ENCODE measurements at places on chromosomes 4 and X.
A peak's percentile ranks its signal among the peaks of the same experiment; 100 is the strongest.

DNA sequence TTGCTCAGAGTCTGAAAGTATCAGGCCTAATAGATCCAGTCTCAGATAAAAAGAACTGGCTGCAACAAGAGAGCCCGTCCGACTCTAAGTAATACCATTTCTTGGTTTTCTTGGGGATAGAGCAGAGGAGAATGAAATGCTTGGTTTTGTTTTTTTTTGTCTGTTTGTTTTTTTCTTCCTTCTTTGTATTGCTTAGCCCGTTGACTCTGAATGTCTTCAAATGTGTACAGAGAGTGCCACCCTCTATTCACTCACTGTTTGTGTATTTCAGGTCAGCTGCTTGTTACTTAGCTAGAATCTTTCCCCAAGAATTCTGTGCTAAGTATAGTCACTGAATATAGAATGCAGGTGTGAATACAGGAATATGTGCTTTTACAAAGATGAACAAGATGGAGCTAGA lies 5.7 kb upstream of the TMEM156 start:
- DNase-seq = no peak

- no peak for DNase-seq
These were observed 32.6 kb upstream of the PHF8 start for GRCh38 chrX:54076903-54077302.

DNA sequence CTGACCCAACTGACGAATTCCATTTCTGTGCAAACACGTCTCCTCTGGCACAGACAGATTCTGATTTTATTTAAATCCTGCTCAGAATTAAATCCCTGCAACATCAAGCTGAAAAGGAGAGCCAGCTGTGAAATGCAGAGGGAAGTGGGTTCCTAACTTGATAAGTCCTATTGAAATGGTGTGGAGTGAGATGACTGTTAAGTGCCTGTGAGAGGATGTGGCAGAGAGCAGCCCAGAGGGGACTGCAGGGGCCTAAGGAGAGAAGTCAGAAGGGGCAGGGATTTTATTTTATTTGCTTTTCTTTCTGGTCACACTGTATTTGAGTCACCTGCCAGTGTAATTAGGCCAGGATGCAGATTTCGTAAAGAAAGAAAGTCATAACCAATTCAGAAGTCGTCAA lies 277.4 kb downstream of the NKX6-1 start:
- no peak for DNase-seq

DNA sequence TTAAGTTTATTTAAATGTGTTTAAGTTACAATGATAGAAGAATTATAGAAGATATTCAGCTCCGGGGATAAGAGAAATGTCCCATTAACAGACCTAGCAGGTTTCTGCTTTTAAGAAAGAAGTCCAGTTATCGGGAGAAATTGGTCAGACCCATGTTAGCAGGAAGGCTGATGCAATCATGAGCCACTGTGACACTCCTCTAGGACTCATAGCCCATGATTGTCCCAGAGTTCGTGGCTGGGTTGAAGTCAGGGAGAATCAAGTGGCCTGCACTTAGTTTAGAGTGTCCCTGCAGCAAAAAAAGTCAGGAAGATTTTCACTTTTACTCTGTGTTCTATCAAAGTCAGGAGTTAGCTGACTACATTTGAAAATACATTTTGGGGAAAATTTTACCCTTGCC lies 72.0 kb downstream of the TMEM144 start:
- no peak for DNase-seq

- DNase-seq = no peak
These were observed 135.8 kb upstream of the PDLIM3 start for GRCh38 chr4:185671066-185671465.

- peak; percentile 66 for DNase-seq
These were observed 125.4 kb downstream of the ZNF330 start for GRCh38 chr4:141346144-141346543.

DNA sequence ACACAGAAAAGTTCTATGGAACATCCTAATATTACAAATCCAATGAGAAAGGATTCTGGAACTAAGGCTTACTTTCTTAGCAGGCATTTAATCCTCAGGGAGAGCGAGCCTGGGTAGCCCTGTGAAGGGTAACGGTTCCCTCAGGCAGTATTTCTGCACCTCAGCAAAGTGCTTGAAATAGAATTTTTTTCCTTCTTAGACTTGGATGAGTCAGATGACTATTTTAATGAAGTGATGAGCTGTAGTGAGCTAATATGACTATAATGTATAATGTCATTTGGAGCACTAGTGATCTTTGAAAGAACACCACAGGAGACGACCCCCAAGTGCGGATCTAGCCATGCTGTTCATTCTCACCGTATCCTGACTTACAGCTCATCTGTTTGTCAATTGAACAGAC lies 493.0 kb upstream of the FAM241A start:
- DNase-seq = no peak

DNA sequence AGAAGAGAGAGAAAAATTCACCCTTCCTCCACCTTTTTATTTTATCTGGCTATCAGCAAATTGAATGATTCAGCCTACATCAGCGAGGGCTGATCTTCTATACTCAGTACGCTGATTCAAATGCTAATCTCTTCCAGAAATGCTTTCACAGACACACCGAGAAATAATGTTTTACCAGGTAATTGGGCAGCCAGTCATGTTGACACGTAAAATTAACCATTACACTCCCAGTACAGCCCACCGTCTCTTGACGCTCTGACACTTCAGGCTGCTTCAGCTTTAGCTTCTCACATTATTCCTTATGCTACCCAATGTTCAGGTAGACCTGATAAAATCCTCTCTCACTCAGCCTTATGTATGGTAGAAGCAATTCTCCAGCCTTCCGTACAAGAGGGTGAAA lies 835.2 kb upstream of the PCDH10 start:
- no peak for DNase-seq

- DNase-seq = no peak
These were observed 203.3 kb downstream of the NR3C2 start for GRCh38 chr4:148238811-148239493.

GRCh38 chr4:39083164-39083563 lies 21.1 kb downstream of the KLHL5 start:
- DNase-seq = no peak

DNA sequence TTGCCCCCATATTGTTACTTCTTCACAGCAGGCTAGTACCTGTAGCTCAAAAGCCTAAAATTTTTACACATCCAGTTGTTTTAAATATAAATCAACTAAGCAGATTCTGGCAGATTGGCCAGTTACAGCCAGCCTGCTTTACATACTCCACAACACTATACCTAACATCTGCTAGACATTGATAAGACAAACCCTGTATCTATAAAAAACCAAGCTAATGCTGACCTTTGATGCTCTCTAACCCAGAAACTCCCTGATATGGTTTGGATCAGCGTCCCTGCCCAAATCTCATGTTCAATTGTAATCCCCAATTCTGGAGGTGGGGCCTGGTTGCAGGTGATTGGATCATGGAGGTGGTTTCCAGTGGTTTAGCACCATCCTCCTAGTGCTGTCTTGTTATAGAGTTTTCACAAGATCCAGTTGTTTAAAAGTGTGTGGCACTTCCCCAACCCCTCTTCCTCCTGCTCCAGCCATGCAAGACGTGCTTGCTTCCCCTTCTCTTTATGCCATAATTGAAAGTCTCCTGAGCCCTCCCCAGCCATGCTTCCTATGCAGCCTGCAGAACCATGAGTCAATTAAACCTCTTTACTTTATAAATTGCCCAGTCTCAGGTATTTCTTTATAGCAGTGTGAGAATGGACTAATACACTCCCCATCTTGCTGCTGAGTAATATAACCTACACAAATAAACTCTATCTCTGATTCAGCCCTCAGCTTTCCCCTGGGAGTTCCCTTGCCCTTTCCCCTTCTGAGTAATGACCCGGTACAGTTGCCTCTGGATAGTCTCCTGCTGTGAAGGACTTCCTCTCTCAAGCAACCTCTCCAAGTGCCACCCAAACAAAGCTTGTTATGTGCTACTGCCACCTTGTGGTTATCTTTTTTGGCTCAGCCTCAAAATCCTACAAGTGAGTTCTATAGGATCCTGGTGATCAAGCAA lies 39.6 kb downstream of the ZCCHC13 start:
- DNase-seq = peak; percentile 57

DNA sequence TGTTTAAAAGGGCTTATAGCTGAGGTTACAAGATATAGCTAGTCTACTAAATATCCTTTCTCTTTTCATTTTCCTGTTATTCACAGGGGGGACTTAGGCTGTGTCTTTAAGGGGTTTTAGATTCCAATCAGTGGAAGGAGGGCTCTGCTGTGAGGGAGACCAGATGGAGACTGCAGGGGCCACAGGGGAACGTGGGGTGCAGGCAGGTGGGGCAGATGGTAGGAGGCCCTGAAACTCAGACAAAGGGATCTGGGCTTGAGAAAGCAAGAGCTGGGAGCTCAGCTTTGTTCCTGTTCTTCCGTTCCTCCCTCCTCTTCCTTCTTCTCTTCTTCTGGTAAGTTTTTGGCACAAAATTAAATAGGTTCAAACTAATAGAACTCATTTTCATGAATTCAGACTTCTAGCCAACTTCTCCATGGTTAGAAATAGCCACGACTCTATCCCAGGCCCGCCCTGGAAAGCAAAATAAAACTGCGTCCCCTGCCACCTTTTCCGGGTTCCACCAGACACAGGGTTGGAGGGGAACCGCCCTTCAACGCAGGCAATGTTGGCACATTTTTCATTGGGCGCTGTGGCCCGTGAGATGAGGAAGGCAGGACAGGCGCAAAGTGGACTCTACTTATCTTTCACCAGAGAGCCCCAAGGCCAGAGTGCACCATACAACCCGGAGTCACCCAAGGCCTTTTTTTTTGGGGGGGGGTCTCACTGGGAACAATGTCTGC lies 3.5 kb upstream of the TMSB4X start:
- DNase-seq = no peak

DNA sequence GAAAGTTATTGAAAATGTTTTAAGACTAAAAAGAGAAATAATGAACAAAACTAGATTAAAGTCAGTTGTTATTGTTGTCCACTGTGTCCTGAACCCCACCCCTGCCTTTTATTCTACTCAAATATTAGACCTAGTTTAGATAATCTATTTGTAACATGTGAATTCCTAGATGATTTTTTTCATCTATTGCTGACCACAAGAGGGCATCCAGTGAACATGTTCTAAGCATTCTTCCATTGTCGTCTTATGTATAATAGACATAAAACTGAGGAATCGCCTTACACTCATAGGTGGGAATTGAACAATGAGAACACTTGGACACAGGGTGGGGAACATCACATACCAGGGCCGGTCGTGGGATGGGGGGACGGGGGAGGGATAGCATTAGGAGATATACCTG lies 36.4 kb upstream of the HPRT1 start:
- peak; percentile 5 for DNase-seq

DNA sequence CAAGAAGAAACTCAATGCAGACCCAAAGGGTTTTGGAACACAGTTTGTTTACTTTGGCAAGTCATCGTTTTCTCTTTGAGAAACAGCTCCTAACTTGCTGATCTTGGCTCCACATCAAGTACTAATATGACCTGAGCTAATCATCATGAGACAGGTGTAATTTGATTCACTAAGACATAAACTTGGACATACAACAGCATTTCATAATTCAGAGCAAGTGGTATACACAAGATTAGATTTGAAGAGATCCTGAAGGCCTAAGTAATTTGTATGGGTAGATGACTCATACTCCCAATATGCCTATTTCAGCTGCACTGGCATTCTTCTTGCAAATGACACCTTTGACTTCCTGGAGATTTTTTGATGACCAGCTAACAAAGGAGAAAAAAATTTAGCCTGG lies 1521.7 kb downstream of the RPA4 start:
- DNase-seq = no peak

DNA sequence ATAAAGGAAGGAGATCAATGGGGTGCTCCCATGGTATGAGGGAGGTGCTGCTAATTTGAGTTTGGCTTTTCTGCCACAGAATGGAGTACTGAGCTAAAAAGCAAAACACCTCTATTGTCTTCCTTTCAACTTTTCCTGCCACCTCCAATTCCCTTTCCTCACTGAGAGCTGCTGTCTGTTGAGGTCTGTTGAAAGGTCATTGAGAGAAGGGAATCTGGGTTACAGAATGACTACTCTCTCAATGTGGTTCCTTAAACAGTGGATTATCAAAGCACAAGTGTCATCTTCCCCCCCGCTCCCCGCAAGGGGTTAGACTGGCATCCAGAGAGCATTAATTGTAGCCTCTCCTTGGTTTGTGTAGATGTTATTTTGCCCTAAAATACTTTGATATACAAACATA lies 10.7 kb downstream of the USP9X start:
- DNase-seq = no peak

DNA sequence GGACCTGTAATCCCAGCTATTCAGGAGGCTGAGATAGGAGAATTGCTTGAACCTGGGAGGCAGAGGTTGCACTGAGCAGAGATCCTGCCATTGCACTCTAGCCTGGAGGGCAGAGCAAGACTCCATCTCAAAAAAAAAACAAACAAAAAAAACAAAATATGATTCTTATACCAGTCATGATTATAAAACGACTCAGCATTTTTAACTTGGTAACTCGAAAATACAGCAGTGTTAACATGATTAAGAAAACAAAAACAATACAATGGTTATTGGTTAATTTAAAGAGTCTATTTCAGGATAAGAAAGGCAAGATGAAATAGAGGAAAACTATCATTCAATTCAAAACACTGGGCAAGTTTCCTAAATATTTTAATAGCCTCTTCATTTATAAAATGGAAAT lies 865.3 kb downstream of the PCDH7 start:
- DNase-seq = no peak

DNA sequence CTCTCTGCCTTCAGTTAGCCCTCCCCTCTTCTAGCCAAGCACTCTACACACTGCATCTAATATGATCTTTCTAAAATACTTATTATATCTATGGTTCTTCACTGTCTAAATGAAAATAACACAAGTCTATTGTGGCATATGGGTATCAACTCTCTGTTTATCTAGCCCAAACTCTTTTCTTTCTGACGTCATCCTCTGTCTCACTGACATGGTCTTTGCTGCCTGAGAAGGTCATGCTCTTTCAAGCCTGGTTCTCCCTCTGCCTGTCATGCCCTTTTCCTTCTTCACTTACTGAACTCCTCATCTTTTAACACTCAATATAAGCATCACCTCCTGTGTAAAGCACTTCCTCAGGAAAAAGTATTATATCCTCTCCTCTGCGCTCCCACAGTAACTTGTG lies 672.2 kb upstream of the CT83 start:
- no peak for DNase-seq

GRCh38 chr4:70158576-70158975 lies 4.5 kb downstream of the PRR27 start:
- no peak for DNase-seq
